Activated CD4-positive, alpha-beta T cell treated with anti-CD3 and anti-CD28 coated beads, Interleukin-10, Interleukin-2, amounts not matched to agents 100 ng/mL and 50 ng/mL, durations not matched to agents 16 hours and 8 hours (primary cell): ENCODE measurements at places on chromosomes 11 and 22.

GRCh38 chr11:80782135-80782885, 1341.5 kb upstream of the TENM4 start:
- no peak for DNase-seq

- no peak for DNase-seq
Observed at GRCh38 chr11:117130879-117131278, 13.2 kb upstream of the PAFAH1B2 start.

DNA sequence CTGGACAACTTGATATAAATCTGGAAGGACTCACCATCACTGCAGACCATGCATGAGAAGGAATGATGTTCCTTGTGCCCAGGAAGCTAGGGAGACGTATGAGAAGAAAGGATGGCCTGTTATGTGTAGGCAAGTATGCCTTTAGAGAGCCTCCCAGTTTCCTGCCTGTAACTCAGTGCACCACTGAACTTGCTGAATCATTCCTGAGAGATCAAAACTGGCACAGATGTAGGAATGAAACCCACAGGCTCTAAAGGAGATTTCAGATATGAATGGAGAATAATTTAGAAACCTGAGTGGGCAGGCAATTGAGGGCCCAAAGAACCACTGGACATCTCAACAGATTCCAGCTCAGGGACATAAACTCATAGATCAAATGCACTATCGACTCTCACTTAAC, 38.4 kb upstream of the PRSS23 start:
- DNase-seq: no peak

DNA sequence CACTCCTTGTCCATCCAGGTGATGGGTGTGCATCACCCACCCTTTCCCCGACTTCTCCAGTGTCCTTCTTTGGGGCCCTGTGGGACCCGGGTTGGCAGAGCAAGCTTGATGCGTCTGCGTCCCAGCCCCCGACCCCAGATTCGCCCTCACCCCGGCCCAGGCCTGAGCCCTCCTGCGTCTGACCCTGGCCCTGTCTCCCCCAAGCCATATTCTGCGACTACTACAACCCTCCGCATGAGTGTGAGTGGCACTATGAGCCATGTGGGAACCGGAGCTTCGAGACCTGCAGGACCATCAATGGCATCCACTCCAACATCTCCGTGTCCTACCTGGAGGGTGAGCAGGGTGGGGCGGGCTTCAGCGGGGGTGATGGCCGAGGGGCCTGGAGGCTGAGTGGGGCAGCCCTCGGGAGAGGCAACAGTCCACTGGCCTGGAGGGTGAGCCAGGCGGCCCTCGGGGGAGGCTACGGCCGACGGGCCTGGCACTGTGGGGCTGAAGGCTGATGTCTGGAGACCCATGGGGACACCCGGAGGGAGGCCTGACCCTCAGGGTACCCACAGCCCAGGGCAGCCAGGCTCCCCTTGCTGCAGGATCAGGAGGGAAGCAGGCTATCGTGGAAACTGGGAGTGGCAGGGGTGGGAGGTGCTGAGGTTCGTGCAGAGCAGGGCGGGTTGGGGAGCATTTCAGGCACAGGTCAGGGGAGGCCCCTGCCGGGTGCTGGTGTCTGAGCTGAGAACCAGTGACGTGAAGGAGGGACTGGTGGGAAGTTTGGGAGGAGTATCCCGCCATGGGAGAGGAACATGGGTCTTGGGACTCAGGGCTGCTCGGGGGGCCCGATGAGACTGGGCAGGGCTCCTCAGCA, 15.3 kb downstream of the MUC2 start:
- DNase-seq: no peak

DNA sequence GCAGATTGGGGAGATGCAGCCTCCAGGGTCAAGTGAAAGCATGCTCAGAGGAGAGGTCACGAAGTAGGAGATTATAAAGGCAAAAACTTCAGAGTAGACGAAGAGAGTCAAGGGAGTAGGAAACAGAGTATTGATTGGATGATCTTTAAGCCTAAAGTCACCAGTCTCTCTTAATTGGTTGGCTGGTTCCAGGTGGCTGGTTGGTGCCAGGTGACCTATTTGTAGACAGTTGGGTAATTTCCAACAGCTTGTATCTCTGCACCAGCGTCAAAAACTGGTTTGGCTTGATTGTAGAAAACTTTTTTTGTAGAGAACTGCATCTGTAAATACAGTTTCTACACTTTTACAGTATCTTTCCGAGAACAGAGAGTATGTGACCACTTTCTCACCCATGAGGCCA, 75.7 kb upstream of the CCDC90B start:
- DNase-seq: no peak

DNA sequence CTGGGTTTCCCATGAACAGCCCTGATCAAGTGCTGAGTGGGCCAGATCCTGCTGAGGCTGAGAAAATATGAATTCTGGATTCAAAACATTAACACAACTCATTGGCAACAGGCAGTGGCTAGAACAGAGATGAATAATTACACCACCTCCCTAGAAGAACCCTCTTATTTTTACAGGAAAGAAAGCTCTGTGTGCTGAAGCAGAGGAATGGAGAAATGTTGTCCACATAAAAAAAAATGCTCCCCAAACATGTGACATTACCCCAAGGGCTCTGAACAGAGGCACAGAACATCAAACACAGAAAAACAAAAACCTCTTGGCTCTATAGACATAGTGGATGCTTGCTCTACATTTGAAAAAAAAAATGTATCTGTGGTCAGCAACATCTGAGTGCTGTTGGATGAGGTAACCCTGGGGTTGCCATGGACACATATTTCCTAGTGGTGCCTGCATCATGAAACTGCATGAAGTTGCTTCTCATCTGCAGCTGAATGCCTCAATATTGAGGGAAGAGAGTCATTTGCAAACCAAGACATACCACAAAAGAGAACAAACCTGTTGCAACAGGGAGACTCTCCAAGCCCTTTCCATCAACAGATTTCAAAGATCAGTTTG, 98.8 kb downstream of the SNX19 start:
- peak; percentile 5 for DNase-seq

DNA sequence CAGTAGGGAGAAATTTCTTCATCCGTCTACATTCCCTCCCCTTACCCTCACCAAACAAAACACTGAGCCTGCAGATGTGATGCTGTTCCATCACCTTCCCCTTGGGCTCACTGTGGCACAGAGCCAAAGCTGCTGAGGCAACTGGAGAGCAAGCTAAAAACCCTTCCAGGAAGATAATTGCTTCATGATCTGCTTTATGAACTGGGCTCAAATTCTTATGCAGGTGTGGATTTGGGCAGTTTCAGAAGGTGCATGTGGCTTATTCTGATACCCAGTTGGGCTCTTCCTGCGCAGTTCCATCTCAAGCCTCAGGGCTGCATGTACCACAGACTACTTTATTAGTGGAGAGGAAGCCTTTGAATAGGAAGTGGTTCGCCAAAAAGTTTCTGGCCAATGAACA, 58.3 kb downstream of the AAMDC start:
- DNase-seq: peak; percentile 9

DNA sequence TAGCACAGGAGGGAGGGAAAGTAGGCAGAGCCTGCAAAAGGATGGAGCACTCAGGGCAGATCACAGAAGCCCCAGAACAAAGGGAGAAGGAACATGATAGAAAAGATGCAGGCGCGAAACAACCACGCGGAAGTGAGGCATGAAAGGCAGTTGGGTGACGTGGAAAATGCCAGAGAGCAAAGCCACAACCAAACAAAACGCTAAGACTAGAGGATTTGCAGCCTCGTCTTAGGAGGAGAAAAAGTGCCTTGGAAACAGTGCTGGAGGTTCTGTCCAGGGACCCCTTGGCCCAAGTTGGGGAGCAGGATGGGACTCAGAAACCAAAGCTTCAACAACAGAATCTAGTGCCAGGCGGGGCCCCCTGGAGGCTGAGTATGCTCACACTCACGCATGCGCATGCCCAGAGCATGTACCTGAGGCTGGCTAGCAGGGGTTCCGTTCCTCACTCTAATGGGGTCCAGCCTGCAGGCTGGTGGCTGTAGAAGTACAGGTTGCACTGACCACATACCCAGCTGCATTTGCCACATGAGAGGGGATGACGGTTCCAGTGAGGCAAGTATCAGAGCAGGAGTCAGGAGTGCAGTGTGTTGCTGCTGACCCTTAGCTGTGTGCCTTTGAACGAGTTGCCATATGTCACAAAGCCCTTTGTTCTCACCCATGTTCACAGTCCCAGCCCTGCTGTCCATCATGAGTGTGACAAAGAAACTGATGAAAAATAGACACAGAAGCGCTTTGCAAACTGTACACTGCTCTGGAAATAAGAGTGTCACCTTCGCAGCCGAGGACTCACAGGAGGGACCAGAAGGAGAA, 568.6 kb upstream of the CADM1 start:
- no peak for DNase-seq

- peak; percentile 80 for DNase-seq
Observed at GRCh38 chr11:95641495-95641894, 148.1 kb downstream of the FAM76B start.

DNA sequence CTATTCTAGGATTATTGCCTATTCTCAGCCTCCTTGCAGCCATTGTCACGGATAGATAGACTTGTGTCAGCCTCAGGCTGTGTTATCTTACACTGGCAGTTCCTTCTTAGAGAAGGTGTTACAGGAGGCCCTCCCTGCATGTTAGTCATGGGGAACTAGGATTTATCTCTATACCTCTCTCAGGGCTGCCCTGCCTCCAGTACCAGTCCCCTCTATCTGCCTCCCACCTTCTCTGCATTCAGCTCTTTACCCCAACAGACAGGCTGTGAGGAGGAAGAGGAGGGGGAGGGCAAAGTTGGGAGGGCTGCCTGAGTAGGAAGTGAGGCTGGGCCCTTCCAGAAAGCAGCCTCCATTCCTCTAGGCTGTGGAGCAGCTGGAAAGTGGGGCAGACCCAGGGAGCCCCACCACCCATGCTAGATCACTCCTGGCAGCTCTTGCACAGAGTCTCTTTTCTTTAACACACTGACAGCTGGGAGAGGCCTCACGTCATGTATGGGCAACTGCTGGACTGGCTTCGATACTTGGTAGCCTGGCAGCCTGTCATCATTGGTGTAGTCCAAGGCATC, 2.9 kb upstream of the IL18BP start:
- no peak for DNase-seq

- DNase-seq: no peak
Observed at GRCh38 chr11:112523951-112524350, 263.3 kb upstream of the PLET1 start.

DNA sequence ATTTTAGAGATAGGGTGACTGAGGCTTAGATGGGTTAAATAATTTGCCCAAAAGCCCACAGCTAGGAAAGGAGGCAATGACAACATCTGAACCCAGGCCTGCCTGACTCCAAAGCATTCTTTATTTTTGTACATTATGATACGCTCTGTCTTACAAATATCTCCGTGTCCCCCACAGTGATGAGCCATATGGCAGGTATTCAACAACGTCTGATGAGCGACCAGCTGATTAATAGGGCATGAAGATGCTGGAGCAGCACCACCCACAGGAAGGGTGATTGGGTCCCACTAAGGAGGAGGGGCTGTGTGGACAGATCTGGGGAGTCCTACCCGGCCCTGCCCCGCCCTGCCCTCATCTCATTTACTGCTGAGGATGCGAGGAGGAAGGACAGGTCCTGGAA, 380.6 kb downstream of the CADM1 start:
- no peak for DNase-seq

- no peak for DNase-seq
Observed at GRCh38 chr22:47309946-47310345, 547.5 kb downstream of the TBC1D22A start.

GRCh38 chr11:44863231-44863630, 87.5 kb downstream of the TP53I11 start:
- DNase-seq: no peak

DNA sequence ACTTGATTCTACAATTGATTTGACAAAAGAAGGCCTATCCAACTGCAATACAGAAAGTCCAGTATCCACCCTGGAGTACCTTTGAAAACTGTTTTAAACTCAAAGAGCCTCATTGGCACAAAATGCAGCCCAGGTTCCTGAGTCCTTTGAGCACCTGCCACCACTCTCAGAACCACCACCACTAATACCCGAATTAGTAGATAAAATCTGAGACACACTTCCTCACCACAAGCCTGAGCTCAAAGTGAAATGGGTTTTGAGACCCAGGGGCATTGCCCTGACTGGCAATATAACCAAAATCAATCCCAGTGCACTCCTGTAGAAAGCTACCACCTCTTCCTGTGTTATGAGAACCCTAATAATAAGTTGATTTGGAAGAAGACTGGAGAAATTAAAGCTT, 215.7 kb downstream of the CSNK2A3 start:
- no peak for DNase-seq

DNA sequence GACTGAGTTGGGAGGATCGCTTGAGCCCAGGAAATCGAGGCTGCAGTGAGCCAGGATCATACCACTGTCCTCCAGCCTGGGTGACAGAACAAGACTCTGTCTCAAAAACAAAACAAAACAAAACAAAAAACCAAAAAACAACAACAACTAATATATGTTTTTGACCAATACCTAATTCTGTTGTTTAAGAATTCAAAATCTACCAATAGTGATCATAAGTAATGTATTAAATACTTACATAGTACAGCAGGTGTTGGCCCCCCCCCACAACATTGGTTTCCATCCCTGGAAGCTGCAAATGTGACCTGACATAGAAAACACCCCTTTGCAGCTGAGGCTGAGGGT, 74.7 kb downstream of the KCNQ1 start:
- DNase-seq: no peak

DNA sequence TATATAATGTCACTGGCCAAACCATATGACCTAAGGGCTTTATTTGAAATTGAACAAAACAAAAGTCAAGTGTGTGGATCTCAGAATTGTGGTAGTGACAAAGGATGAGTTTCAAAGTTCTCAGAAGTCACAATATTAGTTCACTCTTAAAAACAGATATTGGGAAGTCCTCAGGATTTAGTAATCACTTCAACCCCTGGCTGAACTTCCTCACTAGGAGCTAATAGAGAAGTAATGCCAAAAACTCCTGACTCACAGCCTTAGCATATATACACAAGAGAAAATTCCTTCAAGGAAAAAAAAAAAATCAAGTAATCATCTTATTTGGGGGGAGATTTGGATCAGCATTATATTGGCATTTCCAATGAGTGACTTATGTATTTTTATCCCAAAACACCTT, 75.6 kb upstream of the APOA1 start:
- DNase-seq: no peak
